ENCODE measurements at places on chromosomes 6 and 20.

DNA sequence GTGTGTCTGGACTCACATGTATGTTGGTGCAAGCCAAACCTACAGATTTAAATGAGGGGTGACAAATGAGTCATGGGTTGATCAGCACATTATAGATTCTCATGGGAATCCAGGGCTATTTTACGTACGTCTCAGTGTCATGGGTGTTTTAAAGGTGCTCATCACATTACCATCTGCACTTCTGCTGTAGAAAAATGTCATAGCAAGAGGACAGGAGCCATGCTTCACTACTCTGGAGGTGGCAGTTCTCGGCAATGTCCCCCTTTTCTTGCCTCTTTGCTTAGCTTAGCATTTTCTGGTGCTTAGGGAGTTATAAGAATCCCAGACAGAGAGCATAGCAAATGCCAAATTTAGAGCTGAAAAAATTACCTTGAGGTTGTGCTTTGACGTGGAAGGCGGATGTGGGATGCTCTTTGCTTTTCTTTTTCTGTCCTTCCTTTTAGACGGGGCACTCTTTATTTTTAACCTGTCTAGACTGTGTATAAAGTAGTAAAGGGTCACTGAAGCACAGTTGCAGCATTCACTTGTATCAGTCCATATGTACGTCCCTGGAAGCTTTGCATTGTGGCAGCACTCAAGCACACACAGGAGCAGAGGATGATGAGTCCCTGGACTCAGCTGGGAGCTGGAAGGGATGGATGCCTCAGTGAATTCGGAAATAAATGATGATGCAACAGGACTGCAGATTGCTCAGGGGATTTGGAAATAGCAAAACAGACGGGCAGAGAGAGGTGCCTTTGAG, 139.7 kb downstream of the SYNDIG1 start:
- no peak for DNase-seq

DNA sequence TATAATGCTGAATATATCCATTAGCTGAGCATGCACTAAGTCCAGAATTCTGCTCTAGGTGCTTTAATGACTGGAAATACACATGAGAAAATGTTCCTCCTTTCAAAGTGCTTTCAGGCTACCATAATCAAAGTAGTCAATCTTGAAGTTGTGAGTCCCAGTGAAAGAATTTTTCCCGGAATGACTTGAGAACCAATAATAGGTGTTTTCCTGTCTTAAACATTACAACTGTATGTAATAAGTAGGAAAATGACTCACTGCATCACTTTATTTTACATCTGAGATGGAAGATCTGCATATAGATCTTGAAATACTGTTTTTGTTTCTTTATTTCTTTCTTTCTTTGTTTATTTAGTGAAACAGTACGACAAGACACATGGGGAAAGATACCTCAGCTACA, 437.4 kb upstream of the JAG1 start:
- no peak for DNase-seq

GRCh38 chr20:62252342-62252966, 14.1 kb downstream of the OSBPL2 start:
- no peak for DNase-seq

DNA sequence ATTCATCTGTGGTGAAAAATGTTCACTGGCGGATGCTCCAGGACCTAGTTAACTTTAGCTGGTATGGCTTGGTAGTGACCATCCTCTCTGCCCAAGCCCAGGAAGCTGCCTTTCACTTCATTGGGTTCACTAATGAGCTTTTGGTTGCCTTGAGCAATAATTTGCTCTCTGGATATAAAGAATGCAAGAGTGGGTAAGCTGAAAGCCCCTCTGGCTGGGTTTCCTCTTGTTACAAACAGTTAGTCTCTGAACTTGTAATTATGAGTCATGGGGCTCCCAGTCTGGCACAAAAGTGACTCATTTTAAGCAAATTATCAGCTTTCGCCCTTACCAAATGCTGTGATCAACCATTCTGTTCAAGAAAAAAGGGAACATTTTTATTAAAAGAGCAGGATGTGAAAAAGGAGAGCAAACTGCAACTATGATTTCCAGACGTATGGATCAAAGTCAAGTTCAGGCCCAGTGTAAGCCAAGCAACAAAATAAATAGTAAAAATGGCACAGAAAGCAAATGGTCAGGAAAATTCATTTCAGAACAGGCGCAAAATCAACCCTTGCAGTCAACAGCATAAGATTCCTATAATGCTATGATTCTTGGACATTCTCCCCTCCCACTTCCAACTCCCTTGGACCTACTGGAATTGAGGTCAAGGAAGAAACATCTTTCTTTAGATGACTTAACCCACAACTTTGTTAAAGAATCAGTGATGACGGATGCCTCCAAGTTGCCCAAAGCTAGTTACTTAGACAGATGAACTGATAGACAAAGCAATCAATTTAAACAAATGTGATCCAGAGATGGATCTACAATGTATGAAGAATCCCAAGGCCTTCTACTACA, 130.0 kb upstream of the KCNK16 start:
- DNase-seq, result no peak

DNA sequence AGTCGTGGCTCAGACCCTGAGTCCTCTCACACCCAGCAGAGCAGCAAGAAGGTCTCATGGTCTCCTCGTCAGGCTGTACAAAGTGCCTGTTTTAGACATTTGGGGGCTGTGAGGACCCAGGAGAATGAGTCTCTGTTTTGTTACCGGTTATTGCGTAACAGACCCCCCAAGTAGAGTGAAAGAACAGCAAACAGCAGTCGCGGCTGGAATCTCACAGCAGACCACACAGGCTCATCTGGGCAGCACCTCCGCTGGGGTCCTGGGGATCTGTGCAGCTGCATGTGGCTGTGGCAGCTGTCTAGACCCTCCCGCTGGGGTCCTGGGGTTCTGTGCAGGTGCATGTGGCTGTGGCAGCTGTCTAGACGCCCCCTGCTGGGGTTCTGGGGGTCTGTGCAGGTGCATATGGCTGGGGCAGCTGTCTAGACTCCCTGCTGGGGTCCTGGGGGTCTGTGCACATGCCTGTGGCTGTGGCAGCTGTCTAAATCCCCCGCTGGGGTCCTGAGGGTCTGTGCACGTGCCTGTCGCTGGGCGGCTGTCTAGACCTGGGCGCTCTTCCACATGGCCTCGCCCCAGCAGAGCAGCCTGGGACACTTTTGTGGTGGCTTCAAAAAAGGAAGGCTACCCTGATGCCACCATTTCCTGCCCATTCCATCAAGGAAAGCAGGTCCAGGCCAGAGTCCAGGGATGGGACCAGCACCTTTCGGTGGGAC, 24.7 kb downstream of the ENTPD6 start:
- DNase-seq, result no peak

- no peak for DNase-seq
Observed at GRCh38 chr6:124073021-124073420, 269.4 kb downstream of the NKAIN2 start.

DNA sequence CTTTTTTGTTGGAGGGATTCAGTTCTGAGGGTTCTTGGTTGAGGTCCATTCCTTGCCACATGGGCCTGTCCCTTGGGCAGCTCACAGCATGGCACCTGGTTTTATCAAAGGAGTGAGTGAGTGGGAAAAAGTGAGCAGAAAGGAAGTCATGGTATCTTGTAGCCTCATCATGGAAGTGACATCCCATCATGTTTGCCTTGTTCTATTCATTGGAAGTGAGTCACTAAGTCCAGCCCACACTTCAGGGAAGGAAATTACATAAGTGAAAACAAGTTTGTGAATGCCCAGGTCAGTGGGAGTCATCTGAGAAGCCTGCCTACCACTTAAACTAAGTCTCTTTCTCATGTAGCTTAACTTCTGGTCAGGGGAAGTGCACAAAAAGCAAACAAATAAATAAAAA, 32.8 kb upstream of the ZNFX1 start:
- DNase-seq, result no peak

GRCh38 chr6:23435798-23436197, 690.2 kb upstream of the NRSN1 start:
- DNase-seq, result no peak

DNA sequence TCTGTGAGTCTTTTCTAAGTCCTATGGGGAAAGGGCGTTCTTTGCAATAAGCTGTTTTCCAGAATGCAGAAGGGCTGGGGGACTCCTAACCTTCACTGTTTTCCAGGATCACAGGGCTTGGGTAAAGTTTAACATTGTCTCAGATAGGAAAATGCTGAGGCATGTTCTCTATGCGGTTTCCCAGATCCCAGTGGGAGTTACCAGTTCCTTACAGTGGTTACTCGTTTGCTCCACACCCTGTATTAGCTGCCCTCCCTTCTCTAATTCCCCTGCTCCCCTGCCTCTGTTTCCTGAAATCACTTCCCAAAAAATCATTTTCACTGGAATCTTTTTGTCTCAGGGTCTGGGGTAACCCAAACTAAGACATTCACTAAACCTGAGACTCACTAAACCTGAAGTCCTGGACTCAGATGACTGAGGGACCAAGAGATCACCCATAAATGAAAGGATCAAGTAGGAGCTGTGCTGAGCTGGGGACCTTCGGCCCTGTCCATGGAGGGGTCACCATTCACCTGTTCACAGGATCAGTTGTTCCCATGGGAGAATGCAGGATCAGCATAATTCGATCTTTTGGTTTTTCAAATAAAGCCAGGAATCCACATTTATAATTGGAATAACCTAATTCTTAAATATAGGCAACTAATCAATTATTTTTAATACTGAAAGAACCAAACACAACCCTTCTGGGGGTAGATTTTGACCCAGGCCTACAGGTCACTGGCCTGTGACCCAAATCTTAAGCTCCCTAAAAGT, 76.2 kb downstream of the ISM1 start:
- no peak for DNase-seq

- peak; percentile 43 for DNase-seq
Observed at GRCh38 chr6:21587179-21587960, 6.2 kb upstream of the SOX4 start.

DNA sequence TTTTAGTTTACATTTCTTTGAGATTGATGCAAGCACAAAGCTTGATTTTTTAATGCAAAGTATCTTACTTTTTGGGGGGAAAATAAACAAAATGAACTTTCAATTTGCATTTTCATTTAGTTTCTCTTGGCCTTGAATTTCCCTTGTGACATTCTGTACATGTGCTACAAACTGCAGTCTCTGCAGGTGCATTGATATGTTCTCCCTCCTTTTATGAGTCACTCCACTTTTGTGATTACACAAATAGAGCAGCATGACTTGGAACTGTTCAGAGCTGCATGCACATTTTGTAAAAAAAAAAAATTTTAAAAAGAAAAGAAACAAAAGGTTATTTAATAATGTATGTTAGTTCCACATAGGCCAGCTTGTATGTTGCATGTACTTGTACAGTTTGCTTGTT, 220.0 kb upstream of the KCNQ5 start:
- DNase-seq, result no peak

DNA sequence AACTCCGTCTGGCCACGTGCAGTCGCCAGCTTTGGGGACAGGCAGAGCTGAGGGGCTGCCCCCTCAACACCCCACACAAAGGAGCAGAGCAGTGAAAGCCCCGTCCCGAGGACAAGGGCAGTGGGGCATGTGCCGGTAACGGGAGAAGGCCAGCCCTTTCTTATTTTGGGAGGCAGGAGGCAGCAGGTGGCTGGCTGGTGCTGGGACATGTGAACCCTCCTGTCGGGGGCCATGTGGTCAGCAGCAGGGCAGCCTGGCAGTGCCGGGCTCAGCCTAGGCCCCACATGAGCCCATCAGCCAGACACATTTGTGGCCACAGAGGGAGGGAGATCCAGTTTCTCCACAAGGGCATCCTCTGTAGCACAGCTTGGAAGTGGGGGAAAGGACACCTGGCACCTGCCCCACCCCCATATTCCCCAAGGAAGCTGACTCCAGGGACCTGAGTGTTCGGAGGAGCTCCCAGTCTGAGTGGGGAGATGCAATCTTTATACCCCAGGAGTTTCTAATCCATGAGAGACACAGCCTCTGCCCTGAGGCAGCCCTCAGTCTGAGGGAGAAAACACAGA, 137.6 kb downstream of the MRPL14 start:
- DNase-seq, result no peak

GRCh38 chr6:111759836-111760785, 113.1 kb downstream of the FYN start:
- DNase-seq, result no peak

DNA sequence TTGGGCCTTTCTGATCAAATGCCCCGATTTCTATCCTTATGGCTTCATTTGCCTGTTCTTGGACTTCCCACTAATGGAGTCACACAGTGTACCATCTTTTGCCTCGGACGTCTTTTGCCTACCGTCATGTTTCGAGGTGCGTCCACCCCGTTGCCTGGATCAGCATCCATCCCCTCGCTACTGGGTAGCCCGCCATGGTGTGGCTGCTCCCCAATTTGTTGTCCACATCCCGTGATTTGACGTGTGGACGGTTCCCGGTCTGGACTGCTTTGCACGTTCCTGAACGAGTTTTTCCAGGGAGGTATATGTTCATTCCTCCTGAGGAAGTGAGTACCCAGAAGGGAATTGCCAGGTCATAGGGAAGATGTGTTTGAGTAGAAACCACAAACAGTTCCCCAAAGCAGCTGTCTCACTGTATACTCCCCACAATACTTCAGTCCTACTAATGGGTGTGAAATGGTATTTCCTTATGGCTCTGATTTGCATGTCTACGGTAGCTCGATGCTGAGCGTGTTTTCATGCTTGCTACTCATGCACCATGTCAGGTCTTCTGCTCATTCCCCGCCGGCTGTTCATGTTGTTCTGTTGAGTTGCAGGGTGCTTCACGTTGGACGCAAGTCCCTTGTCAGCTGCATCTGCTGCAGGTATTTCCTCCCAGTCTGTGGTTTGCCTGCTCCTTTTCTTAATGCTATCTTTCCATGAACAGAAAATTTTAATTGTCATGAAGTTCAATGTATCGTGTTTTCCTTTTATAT, 86.8 kb upstream of the AFDN start:
- DNase-seq, result no peak
